ENCODE measurements at places on chromosomes 12 and 14.
A peak's percentile ranks its signal among the peaks of the same experiment; 100 is the strongest.

- DNase-seq = no peak
Observed at GRCh38 chr14:104892531-104893434, 27.7 kb downstream of the CEP170B start.

DNA sequence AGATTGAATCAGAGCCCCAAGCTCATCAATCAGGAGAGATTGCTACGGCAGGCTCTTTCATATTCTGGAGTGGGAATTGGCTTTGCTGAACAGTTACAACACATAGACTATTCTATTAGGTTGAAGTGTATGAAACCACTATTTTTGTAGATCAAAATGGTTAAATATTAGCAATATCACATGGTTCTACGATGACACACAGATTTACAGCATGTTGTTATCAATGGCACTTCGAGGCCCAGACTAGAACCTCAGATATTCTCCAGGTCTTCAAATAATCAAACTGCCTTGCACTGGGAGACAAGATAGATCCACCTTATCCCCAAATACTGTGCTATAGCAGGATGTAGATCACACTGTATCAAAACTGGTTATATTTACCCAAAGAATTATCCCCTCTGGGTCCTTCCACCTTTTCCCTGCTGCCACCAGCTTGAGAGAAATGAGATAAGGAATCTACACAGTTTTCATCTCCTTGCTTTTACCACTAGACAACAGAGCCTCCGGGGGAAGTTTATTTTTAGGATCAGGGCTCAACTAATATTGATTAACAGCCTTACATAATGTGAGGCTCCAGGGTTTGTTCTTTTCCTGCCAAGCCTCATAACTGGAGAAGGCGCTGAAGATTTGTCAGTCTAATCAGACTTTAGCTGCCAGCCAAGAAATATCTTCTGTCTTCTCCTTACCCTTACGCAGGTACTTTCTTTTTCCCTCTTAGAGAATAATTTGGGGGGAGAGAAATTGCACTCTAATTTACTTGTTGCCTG, 507.1 kb downstream of the DIO2 start:
- DNase-seq = no peak

- DNase-seq = no peak
Observed at GRCh38 chr14:91674911-91675310, 57.0 kb downstream of the CATSPERB start.

DNA sequence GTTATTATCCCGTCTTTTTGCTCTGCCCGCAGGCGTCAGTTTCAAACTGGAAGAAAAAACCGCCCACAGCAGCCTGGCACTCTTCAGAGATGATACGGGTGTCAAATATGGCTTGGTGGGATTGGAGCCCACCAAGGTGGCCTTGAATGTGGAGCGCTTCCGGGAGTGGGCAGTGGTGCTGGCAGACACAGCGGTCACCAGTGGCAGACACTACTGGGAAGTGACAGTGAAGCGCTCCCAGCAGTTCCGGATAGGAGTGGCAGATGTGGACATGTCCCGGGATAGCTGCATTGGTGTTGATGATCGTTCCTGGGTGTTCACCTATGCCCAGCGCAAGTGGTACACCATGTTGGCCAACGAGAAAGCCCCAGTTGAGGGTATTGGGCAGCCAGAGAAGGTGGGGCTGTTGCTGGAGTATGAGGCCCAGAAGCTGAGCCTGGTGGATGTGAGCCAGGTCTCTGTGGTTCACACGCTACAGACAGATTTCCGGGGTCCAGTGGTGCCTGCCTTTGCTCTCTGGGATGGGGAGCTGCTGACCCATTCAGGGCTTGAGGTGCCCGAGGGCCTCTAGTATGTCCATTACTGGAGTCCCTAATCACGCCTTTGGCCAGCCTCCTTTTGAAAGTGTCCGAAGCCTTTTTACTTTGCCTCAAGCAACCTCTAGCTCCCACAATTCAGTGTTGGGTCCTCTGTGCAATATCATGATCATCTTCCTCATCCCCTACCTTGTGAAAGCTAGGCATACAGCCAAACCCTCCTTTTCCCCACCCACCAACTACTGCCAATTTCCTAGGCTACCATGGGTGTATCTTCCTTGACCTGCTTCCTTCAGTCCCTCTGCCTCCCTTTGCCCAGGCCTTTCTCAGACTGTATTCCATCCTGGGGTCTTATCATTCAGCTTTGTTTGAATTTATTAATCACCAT, 891 bp downstream of the SPRYD4 start:
- no peak for DNase-seq

GRCh38 chr14:82403987-82404386, 870.3 kb upstream of the SEL1L start:
- no peak for DNase-seq

GRCh38 chr12:69639400-69640016, 28.8 kb upstream of the LRRC10 start:
- DNase-seq = peak; percentile 4

DNA sequence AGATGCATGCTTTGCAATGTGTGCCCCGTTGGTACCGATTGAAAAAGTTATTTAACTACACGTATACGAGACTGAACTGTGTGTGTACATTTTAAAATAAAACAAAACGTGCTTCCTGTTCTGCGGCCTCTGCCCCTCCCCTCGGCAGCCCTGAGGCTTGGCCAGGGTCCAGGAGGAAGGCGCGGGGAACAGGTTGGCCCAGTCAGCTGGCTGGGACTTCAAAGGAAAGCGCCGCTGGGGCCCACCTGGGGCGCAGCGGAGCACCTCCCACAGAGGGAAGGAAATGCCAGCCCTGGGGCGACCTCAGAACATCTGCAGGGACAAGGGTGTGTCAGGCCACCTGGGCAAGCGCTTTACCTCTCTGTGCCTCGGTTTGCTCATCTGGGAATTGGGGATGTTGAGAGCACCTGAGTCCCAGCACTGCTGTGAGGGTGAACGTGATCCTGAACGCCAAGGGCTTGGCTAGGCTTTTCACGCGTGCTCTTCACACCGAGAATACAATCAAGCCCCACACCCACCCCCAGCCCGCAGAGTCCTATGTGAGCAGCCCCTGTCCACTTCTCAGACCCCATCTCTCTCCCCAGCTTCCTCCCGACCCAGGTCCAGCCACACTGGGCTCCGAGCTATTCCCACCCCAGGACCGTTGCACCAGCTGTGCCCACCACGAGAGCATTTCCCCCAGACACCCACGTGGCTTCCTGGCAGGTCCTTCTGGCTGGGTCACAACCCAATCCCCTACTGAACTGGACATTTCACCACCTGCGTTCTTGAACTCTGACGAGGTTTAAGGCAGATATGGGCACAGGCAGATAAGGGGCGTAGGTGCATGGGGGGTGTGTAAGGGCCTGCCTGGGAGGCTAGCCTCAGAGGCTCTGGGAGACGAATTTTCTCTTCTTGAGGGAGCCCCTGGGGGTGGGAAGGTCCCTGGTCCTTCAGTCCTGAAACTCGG, 41.9 kb upstream of the NCOR2 start:
- DNase-seq = peak; percentile 79

- DNase-seq = no peak
Observed at GRCh38 chr12:15575671-15576541, 213.3 kb downstream of the EPS8 start.

GRCh38 chr14:106613256-106613655, 1086.9 kb downstream of the TMEM121 start:
- no peak for DNase-seq

DNA sequence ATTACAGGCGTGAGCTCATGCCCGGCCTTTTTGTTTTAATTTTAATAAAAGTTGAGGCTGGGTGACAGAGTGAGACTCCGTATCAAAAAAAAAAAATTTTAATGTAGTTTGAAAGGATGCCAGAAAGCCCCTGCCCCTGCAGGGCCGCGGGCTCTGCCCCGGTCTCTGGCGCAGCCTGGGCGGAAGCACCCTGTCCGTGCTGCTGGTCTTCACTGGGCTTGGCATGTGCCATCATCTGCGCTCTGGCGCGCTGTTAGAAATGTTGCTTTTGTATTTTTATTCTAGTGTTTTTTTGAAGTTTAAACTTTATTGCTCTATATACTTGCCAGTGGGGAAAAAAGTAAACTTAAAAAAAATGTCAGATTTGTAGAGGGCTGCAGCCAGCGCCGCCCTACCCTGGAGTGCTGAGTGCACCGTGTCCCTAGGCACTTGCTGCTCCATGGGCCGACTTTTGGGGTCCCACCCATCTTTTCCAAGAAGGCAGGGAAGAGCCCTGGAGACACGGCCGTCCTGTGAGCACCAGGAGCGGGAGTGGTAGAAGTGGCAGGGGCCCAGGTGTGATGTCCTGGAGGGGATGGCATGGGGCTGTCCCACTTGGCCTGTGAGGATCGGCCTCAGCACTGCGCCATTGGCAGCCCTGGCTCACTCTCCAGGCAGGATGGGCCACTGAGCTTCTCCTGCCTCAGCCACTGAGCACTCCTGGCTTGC, 4.0 kb downstream of the MTA1 start:
- no peak for DNase-seq

DNA sequence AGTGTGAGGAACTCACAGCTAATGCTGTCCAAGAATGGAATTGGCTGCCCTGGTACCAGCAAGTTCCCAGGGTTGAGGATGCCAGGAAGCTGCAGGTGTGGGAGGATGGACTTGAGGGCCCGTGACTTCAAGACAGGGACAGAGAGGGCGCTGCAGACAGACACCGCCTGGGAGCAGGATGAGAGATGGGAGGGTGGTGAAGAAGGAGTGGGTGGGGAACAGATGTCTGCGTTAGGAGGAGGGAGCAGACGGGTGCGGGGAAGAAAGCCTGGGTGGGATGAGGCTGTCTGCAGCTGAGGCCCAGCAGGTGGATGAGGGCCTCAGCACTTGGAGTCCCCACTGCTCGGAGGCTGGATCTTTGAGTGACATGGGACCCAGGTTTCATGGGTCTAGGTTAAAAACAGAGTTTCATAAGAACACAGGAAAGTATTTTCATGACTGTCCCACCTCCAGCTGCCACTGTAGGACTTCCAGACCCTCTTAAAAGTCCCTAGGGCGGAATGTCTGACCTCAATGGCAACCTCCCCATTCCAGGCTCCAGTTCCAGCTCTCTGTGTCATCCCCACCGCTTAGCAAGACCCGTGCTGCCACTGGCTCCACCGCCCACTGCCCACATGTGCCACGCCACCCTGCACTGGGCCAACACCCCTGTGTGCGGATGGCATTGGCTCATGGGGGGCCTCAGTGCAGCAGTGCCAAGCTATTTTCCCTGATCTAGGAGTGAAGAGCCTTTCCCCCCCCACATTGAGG, 70.3 kb upstream of the SCN8A start:
- DNase-seq = no peak

DNA sequence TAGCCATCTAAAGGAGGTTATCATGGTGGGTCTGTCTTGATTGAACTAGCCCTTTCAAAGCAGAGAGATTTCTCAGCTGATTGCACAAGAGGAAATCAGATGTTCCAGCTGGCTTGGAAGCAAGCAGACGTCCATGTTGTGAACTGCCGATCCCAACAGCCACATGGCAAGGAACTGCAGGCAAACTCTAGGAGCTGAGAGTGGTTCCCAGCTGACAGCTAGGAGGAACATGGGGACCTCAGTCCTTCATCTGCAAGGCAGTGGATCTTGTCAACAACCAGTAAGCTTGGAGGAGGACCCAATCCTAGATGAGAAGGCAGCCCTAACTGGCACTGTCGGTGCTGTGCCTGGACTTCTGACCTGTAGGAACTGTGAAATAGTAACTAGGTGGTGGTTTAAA, 7.7 kb downstream of the ACVR1B start:
- DNase-seq = no peak

- no peak for DNase-seq
Observed at GRCh38 chr12:127174881-127175280, 1092.1 kb upstream of the TMEM132C start.

DNA sequence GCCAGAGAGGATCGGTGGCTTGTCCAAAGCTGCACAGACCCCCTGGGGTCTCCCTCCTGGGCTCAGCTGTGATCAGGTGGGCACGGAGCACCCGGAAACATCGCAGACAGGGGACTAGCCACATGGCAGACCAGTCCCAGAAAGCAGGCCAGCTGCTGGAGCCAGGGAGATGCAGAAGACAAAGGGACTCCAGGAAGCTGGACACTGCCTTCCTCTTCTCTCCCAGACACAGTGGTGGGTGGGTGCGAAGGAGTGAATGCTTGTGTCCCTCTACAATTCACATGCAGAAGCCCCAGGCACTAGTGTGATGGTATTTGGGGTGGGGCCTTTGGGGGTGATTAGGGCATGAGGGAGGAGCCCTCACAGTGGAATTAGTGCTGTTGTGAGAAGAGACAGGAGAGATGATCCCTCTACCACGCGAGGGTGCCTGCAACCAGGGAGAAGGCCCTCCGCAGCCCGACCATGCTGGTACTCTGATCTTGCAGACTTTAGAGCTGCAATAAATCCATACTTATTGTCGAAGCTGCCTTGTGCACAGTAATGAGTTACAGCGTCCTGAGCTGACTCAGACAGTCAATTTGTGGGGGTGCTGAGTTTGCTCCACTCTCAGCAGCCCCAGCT, 95.2 kb downstream of the CALM1 start:
- DNase-seq = no peak

- DNase-seq = peak; percentile 12
Observed at GRCh38 chr12:113070117-113070906, 13.8 kb downstream of the DTX1 start.

Measured in T-helper 22 cell (primary cell).